ENCODE measurements at places on chromosomes 11 and 22. TPM values are rescaled to one million over a fixed set of nuclear protein-coding genes. Genes with fewer than 3 reads are reported as not detected.

DNA sequence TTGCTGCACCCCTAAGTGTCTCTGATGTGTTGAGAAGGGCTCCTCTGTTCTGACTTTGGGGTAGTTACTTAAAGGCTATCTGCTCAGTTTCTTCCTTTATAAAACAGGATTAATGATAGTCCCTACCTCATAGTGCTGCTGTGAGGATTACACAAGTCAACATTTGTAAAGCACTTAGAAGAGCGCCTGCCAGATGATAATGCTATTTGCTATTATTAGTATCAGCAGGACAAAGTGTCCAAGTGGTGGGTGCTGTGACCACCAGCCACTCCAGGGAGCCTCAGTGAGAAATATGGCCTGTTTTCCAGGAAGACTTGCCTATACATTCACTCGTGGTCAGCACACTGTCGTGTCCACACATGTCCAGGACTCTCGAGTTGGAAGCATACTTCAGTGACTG is 16.2 kb downstream of the POU2F3 start:
- DNase-seq, result no peak

Gene LRRC55
- not detected for total RNA-seq

- no peak for DNase-seq
Measured at GRCh38 chr11:131465746-131466145, 95.3 kb downstream of the NTM start.

DNA sequence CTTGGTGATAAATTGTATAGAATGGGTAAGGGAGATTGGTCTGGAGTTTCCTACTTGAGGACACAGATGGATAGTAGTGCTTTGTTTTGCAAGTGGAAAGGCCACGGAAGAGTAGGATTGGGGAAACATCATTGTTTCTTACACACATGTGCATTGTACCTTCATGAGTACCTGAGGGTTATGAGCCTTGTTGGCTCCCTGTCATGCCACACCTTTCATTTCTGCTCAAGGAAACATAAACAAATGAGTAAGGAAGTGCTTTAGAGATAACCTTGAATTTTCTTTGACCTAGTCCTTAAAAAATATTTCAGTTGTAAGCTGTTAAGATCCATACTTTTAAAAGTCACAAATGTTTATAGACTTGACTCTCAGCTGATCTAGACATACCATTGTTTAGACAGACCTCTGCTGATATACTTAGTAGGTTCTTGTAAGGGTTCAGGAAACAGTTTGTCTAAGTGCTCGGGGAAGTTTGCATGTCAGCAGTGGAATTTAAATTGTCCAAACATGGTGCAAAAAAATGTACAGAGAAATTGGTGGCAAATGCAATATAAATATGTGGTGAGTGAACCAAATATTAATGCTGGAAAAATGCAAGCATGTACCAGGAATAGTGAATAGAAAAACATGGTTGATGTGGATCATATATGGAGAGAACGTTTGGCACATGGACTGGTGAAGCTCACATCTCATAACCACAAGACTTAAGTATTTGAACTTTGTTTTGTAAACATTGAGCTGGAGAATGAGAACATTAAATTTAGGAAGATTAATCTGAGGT is 40.9 kb downstream of the GAS2 start:
- no peak for DNase-seq

DNA sequence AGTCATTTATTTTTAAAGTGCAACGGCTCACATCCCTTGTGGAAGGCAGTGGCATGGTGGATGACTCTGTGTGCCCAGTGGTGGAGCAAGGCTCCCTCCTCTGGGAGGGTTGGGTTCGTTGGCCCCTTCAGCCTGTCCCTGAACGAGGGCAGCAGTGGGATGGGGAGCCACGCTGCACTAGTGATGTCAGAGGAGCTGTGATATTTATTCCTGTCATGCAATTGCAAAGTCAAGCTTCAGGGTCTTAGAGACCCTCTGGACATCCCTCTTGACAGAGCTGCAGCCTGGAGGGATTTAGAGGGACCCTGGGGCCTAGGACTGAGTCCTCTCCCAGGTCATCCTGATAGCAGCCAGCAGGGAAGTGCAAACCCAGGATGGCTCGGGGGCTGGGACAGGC is 78.2 kb upstream of the NARS2 start:
- no peak for DNase-seq

Gene FIBIN
- total RNA-seq, result 278 TPM

Gene OR2AG2
- total RNA-seq, result 0.35 TPM

DNA sequence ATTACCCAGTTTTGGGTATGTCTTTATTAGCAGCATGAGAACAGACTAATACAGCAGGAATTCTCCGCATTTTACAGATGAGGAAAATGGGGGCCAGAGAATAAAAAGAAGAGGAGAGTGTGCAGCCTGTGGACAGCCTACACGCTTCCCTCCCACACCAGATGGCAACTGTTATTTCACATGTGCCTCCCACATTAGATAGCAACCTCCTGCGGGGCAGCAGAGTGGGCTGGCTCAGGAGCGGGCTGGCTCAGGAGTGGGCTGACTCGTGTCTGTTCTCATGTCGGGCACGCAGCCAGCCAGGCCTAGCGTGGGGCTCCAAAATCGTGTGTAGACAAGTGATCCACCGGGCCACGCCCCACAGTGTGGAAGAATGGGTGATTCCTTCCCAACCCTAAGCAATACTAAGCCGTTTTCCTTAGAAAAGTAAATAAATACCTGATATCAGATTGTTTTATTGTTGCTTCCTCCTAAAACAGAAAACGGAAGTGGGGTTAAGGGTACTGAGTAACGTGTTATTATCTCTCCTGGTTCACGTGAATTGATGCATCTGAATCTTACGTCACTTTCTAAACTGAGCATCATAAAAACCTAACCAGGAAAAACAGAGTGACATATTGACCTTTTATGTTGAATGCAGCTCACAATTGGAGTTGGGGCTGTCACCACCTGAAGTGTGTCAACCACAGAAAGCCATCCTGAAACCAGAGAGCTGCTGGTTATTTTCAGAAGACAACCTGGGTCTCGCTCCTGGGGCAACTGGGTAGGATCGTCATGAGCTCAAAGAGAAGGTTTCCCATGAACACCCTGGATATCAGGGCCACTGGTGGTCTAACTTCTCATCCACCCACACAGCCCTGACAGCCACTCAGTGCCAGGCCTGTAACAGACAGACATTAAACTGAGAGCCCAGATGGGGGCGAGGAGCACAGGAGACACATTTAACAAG is 3.3 kb downstream of the TTLL1 start:
- no peak for DNase-seq

DNA sequence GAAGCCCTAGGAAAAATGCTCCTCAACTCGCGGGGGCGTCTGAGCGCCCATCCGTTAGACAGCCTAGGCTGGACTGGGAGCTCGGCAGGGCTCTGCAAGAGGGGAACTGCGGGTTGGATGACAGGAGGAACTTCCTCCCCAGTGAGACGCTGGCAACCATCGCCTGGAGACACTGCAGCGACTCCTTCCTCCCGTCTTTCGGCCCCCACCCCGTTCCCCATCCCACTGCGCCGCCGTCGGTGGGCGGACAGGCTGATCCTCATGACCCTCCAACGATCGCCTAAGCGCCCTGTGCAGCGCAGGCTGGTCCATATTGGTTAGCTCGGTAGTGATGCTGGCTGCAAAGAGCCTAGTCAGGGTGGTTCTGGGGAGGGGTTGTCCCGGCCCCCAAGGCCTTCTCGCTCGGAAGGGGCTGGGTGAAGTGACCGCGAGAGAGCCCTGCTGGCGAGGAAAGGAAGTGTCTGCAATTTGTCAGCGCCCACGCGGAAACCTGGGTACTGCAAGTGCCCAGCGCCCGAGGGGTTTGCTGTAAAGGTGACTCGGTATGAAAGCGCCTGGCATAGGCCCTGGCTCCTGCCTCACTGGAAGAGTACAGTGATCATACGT is 638 bp downstream of the NRGN start:
- no peak for DNase-seq

Gene OR8G1
- not detected for total RNA-seq

GRCh38 chr11:2518983-2519340 is 74.2 kb downstream of the KCNQ1 start:
- no peak for DNase-seq

DNA sequence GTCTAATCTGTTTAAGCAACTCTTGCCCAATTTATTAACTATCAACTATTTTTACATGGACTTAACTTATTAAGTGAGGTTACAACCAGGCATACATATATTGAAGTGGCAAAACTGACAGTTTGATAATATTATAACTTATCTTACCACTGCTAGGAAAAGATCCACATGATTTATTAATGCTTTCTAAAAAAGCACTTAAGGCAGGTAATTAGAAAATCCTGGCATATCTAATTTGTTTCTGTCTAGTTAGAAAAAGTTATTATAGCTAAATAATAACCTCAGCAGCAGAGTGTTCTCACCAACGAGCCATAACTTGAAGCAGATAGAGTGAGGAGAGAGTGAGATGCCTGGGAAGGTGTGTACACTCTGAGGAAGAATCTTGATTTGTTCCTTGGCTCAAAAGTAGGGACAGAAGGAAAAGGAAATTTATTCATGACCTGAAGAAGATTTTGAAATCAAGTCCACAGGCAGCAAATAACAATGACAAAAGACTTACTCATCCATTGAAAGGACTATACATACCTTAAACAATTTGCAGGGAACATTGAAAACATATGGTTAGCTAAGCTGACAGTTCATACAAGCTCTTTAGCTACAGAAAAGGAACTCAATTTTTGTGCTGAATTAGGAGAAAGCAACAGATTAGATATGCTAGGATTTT is 7.1 kb upstream of the MUC15 start:
- DNase-seq, result no peak

Gene MS4A14
- total RNA-seq, result 1.5 TPM

GRCh38 chr22:50459496-50460140 is 15.2 kb downstream of the SBF1 start:
- no peak for DNase-seq

Gene DDI1
- total RNA-seq, result not detected

- no peak for DNase-seq
Measured at GRCh38 chr11:69599502-69599901, 41.5 kb upstream of the CCND1 start.

Gene SLC22A8
- total RNA-seq, result not detected

Gene ENTHD1
- total RNA-seq, result not detected

GRCh38 chr22:42955848-42956247 is 59.1 kb downstream of the PACSIN2 start:
- DNase-seq, result no peak

Gene CEP126
- 13.0 TPM for total RNA-seq
